ENCODE measurements at places on chromosomes 5 and 9. TPM values are rescaled to one million over a fixed set of nuclear protein-coding genes. Genes with fewer than 3 reads are reported as not detected.

PCDHB15 gene
- 0.14 TPM for total RNA-seq

BASP1 gene
- 92.2 TPM for total RNA-seq

IFNA16 gene
- total RNA-seq = not detected

NUTM2G gene
- not detected for total RNA-seq

ANKRD20A1 gene
- 6.6 TPM for total RNA-seq

NME5 gene
- 1.1 TPM for total RNA-seq

TAF11L5 gene
- total RNA-seq = not detected

CTNND2 gene
- total RNA-seq = not detected

RGMB gene
- total RNA-seq = 46.4 TPM

HK3 gene
- total RNA-seq = not detected

PGM5 gene
- total RNA-seq = 0.93 TPM

INSL6 gene
- not detected for total RNA-seq

COL23A1 gene
- not detected for total RNA-seq
